ENCODE measurements at places on chromosomes 6 and 20.

DNA sequence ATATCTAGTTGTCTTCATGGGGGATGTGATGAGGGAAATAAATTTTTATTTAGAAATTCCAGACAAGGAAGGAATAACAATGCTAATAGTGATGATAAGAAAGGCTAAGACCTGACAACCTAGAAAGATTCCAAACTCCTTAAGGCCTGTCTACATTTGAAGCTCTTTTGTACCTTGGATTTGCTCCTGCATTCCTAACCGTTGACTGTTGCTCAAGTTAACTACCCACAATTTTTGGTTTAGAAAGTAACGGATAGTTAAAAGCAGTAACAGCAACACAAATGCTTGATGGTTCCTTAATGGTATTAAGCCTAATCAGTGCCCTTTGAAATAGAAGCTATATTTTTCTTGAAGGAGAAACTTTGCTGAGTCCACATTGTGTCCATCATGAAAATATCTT is 52.9 kb downstream of the TRMT11 start:
- DNase-seq, result no peak

DNA sequence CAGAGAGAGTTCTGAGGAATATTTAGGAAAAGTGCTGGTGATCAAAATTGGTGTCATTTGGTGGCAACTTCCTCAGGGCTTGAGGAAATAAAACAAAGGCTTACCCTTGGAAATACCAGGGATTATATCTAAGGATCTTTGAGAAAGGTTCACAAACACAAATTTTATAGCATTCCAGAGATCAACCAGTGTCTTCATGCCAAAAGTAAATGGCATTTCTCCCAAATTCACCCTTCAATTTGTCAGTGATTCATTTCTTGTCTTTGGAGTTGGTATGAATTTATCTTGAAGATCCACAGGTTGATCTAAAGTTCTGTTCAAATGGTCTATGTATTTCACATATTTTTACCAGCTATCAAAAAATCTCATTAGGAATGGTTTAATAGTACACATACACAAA is 181.5 kb downstream of the FUT9 start:
- no peak for DNase-seq

- no peak for DNase-seq
Observed at GRCh38 chr6:1404713-1405098, 15.3 kb downstream of the FOXF2 start.

GRCh38 chr20:35172434-35172806 is 548 bp downstream of the PROCR start:
- no peak for DNase-seq

DNA sequence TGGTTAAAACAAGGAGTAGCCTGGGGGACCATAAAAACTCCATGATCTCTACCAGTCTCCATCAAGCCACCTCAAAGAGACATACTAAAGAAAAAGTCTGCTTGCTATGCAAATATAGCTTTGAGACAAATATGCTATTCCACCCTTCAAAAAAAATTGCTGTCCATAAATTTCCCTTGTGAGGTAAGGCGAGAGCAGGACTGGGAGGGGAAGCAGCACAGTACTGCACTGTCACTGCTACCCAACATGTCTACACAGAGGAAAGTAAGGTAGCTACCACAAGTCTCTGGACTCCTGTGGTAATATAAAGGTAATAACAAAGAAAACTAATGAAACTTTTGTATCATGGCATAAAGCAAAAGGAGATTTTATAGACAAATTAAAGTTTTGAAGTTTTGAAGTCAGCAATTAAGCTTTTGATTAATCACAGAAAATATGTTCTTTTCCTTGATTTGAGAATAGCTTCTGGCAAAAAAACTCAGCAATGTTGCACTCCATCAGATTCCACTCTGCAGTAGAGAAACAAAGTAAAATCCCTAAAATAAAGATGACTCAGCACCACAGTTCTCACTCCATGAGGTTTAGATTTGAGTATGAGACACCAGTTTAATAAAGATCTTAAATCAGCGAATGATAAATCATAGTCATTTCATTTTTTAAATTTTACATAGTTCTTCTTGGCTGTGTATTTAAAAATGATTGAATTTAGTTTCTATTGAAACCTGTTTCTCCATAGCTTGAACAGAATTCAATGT is 602.4 kb downstream of the COL12A1 start:
- no peak for DNase-seq
